ENCODE measurements at places on chromosomes 16 and 17. TPM values are rescaled to one million over a fixed set of nuclear protein-coding genes. Genes with fewer than 3 reads are reported as not detected.

DNA sequence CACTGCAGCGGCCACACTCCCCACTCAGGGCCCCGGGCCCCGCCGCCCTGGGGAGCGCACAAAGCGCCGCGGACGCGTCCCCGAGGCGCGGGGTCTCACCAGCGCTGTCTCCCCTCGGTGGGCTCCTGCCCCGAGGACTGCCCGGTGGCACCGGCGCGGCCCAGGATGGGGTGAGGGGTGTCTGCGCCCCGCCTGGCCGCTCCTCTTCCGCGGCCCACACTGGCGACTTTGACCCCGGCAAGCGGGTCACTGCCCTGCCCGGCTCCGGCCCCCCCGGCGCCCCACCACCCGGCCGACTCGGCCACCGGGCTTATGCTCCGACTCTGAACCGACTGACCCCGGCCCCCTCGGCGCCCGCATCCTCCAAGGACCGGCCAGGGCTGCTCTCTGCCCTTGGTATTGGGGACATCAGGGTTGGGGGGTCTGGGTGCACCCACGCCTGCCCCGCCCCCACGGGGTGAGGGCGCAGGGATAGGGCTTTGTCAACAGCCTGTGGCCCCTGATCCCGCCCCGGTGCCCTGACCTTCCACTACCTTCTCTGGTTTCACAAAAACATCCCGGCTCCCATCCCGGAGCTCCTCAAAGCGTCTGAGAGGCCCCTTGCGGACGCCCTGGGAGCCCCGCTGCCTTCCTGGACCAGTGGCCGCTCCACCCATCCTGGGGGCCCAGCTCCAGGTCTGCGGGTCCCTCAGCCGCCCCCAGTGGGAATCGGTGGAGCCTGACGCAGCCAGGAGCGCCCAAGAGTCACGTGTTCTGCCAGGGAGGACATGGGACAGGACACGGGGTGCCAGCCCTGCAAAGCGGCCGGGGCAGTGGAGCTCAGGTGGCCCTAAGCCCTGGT lies 829 bp downstream of the GCGR start:
- DNase-seq = no peak
- peaks cover 68% of the 10 kb centered on the region for H3K4me1 ChIP-seq
- H3K27ac ChIP-seq = no peak overlapping the region
- no peaks in the 10 kb centered on the region for H3K36me3 ChIP-seq
- peaks cover 24% of the 10 kb centered on the region for H3K27me3 ChIP-seq

- H3K36me3 ChIP-seq = peaks cover 9% of the 10 kb centered on the region
- peak overlapping the region; percentile 21 for H3K4me3 ChIP-seq
- H3K27ac ChIP-seq = peak overlapping the region; percentile 72
- peaks cover 7% of the 10 kb centered on the region for H3K4me1 ChIP-seq
- no peaks in the 10 kb centered on the region for H3K27me3 ChIP-seq
Observed at GRCh38 chr16:14486520-14487303, 143.3 kb downstream of the PARN start.

DNA sequence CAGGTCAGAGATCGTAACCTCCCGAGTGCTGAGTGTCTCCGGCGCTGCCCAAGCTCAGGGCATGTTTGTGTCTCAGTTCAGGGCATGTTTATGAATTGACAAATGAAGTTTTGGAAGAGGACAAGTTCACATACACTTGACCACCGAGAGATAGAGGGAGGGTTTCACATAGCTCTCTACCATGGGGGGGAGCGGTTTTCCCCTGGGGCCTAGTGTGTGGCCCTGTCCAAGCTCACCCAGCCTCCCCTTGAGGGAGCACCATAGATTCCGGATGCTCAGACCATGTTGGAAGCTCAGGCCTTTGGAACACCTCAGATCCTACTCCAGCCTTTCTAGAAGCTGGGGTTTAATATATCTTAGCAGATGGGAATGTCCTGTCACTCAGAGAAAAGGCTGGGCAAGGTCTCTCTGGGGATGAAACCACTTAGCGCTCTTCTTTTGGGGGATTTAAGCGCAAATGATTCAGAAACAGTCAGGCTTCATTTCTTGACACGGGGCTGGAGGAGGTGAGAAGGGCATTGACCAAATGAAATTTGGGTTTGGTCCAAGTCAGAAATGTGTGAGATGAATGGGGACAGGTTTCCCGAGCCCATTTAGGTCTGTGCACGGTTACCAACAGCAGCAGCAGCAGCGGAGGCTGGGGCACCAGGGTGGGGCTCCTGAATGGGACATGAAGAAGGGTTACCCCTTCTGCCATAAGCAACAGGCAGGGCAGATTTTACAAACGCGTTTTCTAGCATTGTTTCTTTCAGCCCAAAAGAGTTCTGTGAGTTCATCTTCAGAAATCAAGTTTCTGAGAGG lies 96.6 kb downstream of the METRNL start:
- H3K36me3 ChIP-seq = no peaks in the 10 kb centered on the region
- H3K27me3 ChIP-seq = peaks cover 48% of the 10 kb centered on the region
- no peaks in the 10 kb centered on the region for H3K4me1 ChIP-seq
- no peak overlapping the region for H3K27ac ChIP-seq

The CORO1A gene
- 23.8 TPM for polyA plus RNA-seq

The USP6 gene
- not detected for polyA plus RNA-seq

The BIRC5 gene
- 127 TPM for polyA plus RNA-seq

All from K562 (cell line).